Ecto neural progenitor cell (in vitro differentiated cells): ENCODE measurements at places on chromosomes 16 and 17.

DNA sequence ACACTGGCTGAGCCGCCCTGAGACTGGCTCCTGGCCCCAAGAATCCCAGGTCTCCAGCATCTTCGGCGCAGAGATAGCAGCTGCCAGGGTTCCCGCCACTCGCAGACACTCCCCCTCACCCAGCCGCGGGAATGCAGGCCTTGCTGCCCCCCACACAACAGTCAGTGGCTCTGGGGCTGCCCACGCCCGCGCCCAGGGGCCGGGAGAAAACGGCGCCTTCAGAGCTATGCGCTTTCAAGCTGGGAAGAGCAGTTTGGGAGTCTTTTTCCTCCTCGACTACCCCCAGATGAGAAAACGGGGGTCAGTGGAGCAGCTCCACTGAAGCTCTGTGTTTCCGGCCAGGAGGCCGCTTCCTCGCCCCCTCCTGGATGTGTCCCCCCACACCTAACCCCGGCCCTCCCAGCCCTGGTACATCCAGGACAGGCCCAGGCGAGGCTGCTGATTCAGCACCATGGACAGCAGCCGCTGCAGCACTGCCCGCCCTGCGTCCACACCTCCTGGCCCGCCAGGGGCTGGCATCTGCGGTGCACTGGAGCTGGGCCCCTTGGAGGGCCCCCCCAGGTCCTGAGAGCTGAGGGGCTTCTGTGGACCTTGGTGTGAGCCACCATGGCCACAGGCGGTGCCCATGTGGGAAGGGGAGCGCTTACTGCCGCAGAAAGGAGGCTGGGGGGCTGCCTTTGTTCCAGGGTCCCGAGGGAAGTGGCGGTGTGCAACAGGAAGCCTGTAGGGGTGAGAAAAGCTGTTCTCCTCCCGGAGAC lies 35.7 kb downstream of the CACNA1H start:
- DNase-seq, result peak; percentile 84

- no peak for DNase-seq
Observed at GRCh38 chr17:81840826-81841778, 6.3 kb upstream of the PPP1R27 start.

DNA sequence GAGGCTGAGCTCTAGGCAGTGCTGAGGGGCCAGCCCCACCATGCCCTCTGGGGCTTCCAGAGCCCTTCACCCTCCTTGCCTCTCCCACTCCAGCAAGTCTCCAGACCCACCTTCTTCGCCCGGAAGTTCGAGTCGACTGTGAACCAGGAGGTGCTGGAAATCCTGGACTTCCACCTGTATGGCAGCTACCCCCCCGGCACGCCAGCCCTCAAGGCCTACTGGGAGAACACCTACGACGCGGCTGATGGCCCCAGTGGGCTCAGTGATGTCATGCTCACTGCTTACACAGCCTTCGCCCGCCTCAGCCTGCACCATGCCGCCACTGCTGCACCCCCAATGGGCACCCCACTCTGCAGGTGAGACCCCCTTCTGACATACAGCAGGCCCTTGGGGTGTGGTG lies 10.5 kb downstream of the XYLT2 start:
- DNase-seq, result no peak

GRCh38 chr17:42997390-42997983 lies 732 bp upstream of the RPL27 start:
- no peak for DNase-seq

- no peak for DNase-seq
Observed at GRCh38 chr17:14756479-14756878, 455.6 kb downstream of the HS3ST3B1 start.

- no peak for DNase-seq
Observed at GRCh38 chr17:82344175-82344907, 10.8 kb upstream of the SECTM1 start.

GRCh38 chr16:14097182-14097959 lies 26.3 kb downstream of the MRTFB start:
- no peak for DNase-seq

- DNase-seq, result no peak
Observed at GRCh38 chr16:89707695-89708094, 6.2 kb upstream of the SPATA2L start.

DNA sequence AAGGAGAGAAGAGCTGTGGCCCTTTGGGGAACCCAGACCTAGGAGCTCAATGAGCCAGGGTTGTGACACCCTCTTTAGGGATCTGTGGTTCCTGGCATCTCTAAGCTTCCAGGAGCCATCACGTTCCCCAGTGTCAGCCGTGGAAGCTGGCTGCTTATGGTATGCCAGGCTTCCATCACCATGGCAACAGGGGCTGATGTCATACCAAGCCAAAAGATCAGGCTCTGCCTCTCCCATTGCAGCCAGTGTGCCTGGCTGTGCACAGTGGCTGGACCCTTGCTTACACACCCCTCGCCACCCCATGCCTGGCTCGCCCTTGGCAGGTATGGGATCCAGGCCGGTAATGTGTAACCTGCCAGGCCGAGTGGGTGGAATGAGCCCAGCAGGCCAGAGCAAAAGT lies 91.1 kb downstream of the SSH2 start:
- peak; percentile 74 for DNase-seq

- no peak for DNase-seq
Observed at GRCh38 chr17:8190506-8190905, 526 bp upstream of the BORCS6 start.

DNA sequence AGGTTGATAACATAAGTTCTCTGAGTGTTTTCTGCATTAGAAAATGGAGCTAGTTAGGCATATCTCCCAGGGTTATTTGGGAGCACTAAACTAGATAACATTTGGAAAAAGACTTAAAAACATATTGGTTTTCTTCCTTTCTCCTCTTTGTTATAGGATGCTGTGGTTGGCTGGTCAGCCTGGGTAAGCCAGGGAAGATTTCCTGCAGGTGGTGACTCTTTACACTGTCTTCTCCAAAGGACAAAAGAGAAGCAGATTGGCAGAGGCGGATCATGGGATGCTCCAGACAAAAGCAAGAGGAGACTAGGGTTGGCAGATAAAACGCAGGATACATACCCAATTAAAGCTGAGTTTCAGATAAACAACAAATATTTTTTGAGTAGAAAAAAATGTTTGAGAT lies 6.2 kb upstream of the CRYBA1 start:
- DNase-seq, result no peak

GRCh38 chr17:21511363-21512195 lies 135.4 kb downstream of the KCNJ12 start:
- peak; percentile 95 for DNase-seq

GRCh38 chr16:79571065-79571902 lies 29.3 kb downstream of the MAF start:
- DNase-seq, result no peak

DNA sequence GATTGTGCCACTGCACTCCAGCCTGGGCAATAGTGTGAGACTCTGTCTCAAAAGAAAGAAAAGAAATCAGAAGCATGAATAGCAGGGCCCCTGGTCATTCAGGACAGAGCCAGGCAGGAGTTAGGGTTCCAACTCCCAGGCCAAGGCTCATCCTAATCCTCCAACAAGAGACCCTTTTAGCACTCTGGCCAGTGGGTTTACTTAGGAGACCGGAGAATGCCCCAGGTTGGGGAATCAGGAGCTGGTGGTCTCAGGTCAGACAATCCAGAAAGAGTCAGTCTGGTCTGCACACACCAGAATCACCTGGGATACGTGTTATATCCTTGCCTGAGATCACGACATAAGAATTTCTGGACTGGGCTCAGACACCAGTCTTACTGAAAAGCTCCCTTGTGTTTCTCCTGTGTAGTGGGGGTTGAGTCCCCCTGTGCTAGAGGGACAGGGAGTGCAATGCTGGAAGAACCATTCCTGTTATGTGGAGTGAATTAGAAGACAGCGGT lies 48.7 kb downstream of the CCDC42 start:
- no peak for DNase-seq

GRCh38 chr16:9053006-9053601 lies 38.3 kb upstream of the HAPSTR1 start:
- DNase-seq, result peak; percentile 90

- no peak for DNase-seq
Observed at GRCh38 chr16:4888428-4889135, 41.3 kb downstream of the UBN1 start.

GRCh38 chr16:67198238-67198734 lies 645 bp upstream of the ELMO3 start:
- DNase-seq, result no peak

DNA sequence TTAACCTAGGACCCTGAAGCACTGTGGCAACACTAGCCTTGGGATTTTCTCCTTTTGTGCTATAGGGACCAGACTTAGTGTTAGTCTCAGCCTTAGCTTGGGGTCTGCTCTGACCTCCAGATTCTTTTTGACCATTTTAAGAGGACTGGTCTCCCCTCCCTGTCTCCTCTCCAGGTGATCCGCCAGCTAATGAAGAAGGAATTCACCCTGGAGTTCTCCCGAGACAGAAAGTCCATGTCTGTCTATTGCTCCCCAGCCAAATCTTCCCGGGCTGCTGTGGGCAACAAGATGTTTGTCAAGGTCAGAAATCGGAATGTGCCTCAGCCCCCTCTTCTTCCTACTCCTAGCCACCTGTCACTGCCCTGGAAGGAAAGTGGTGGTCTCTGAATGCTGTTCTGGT lies 19.5 kb downstream of the ATP2A1 start:
- no peak for DNase-seq

- DNase-seq, result no peak
Observed at GRCh38 chr16:54212893-54213292, 73.7 kb downstream of the IRX3 start.

- DNase-seq, result no peak
Observed at GRCh38 chr17:78401246-78401645, 22.8 kb downstream of the PGS1 start.

- DNase-seq, result no peak
Observed at GRCh38 chr17:63934183-63935112, 2.3 kb upstream of the CD79B start.

DNA sequence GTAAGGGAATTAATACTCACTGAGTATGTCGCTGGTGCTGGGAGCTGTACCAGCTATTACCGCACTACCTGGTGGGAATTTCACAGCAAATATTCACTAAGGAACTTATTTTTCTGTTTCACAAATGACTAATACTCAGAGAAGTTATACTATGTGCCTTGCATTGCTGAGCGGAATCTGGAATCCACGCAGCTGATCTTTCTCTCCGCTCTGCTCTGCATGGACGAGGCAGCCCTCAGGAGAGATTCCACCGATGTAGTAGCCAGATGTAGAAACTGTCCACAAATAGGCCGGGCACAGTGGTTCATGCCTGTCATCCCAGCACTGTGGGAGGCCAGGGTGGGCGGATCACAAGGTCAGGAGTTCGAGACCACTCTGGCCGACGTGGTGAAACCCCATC lies 17.1 kb downstream of the NME3 start:
- DNase-seq, result no peak

DNA sequence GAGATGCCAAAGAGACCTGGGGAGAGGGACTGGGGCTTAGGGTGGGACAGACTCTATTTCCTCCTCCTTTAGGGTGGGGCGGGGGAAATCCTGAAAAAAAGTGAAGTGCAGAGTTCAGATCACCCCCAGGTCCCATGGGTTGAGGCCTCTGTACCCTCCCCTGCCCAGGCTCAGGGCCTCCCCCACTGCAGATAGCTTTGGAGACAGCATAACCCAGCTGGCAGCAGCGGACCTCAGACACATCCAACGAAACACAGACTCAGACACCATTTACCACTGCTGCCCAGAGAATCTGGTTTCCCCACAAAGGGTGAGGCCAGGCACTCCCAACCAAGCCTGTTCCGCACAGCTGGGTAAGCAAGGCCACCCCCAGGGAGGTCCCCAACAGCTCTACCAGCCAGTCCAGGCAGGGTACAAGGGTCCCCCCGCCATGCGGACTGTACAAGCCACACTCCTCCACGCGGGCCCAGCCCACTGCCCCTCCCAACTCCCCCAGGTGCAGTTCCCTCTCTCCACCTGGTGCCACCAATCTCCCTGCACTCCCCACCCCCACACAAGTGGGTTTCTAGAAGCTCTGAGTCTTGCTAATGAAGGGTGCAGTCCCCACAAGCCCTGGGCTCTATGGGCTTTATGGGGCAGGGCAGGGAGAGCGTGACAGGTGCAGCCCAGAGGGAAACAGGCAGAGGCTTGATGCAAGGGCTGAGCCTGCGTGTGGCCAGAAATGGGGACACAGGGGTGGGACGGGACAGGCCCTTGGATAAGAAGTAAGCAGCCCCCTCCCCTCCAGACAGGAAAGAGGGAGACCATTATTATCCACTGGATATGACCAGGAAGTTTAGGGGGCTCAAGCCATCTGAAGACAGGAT lies 8.9 kb downstream of the RHBDF2 start:
- DNase-seq, result no peak

- DNase-seq, result no peak
Observed at GRCh38 chr17:81905993-81906392, 4.0 kb downstream of the NPB start.

DNA sequence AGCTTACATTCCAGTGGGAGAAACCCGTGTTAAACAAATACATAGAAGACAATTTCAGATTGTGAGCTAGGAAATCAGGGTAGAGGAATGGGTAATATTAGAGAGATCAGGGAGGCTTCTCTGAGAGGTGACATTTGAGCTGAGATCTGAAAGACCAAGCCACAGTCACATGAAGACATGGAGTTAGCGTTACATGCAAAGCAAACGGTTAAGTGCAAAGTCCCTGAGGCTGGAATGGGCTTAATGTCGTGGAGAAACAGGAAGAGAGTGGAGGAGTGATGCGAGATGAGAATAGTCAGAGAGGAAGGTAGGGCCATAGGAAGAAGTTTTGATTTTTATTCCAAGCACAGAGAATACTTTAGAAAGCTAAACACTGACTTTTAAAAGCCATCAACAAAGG lies 246.1 kb downstream of the IRX3 start:
- no peak for DNase-seq

- DNase-seq, result no peak
Observed at GRCh38 chr17:859824-860195, 77.7 kb downstream of the MRM3 start.

- DNase-seq, result no peak
Observed at GRCh38 chr17:10210151-10210574, 11.8 kb upstream of the GAS7 start.

DNA sequence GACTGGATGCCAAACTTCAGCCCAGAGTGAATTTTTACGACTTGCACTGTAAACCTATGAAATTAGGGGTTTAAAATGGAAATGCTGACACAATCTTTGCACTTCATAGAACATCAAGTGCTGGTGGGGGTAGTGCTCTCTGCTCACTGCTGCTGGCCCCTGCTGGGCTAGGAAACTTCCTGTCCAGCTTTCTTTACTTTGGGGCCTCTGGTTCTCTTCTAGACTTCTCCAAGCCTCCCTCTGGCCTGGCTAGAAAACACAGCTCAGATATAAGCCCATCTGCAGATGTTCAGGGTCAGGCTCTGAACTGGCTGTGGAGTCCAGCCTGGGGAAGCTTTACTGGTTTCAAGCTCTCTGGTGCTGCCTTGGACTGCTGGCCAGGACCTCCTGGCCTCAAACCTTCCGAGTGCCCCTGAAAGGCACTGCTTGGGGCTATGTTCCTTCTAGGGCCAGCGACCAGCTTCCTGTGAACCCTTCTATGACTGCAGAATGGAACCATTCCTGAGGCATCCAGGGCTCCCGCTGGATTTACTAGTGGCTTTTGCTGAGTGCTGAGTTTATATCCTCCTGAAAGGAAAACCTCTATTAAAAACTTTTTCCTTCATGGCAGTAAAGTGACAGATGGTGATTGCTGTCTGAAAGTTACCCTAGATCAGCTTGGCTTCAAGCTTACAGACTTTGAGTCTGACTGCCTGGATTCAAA lies 59.4 kb downstream of the TBX4 start:
- no peak for DNase-seq

- DNase-seq, result no peak
Observed at GRCh38 chr17:51995797-51996403, 162.6 kb downstream of the CA10 start.

GRCh38 chr17:55254375-55254774 lies 10.4 kb upstream of the HLF start:
- DNase-seq, result no peak
